ENCODE measurements at places on chromosomes 4 and X.
A peak's percentile ranks its signal among the peaks of the same experiment; 100 is the strongest.

DNA sequence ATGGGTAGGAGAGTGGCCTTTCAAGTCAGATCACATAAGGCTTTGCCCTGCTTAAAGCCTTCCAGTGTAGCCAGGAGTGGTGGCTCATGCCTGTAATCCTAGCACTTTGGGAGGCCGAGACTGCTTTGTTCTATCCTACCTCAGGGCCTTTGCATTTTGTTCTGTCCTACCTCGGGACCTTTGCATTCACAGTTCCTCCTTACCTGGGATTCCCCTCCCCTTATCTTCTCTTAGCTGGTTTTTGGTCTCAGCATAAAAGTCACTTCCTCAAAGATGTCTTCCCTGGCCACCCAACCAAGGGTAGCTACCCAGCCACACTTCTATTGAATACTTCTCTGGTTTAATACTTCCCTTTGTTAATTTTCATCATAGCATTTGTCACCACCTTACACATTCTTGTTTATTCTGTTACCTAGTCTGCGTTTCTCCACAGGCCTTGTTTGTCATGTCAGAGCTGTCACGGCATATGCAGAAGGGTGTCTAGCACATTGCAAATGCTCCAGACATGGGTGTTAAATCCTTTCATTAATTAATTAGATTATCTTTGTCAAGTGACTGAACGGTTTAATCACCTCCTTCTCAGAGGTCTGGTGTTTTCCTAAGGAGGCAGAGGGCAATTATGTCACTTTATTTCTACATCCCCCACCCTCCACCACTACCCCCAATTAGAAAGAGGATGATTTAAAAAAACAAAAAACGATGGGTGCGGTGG, 11.3 kb upstream of the SETD7 start:
- no peak for DNase-seq

DNA sequence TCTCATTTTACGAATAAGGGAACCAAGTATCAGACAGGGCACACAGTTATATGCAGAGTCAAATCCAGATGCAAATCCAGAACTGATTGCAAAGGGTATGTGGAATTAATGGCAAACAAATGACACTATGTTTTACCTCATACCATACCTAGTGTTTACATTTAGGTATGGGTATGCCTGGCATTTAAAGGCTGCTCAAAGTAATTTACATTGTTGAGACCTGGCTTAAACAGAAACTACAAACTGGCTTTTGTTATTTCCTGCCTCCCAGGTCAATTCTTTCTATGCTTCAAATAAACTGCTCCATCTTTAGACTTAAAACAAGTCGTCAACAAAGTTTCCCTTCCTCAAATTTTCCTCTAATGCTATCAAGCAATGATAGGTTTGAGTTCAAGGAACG, 33.7 kb downstream of the ANKRD17 start:
- peak; percentile 10 for DNase-seq

DNA sequence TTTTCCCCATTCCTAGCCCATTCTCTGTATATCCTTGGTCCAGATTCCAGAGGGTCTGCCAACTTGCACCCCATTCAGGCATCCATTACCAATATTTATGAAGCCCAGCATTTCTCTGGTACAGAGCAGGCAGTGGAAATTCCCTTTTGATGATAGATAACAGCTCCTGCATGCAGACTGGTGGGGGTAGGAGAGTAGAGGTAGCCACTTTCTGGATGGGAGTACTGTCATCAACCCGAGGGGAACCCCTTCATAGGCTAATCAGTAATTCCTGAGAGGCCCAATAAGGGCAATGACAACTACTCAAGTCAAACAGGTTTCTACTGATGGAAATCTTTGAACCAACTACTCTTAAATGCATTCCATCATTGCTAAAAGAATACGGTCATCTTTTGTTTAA, 63.7 kb downstream of the COL25A1 start:
- no peak for DNase-seq

- DNase-seq, result no peak
Measured at GRCh38 chr4:153929675-153930074, 140.8 kb upstream of the SFRP2 start.

DNA sequence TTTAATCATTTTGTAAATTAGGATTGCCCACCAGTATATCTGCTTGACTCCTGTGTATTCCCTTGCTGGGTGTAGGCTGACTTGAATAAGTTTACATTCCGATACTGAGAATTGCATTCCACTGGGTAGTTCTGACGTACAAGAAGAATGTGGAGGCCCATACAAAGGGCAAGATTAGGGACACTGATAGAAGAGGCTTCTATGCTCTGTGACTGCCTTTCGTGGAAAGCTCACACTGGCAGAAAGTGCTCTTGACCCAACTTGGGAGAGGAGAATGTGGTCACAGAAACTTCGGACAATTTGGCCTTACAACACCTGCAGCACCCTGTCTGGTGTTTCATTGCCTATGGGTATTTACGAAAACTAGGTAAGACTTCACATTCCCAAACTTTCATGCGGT, 126.3 kb downstream of the RAPGEF2 start:
- no peak for DNase-seq

DNA sequence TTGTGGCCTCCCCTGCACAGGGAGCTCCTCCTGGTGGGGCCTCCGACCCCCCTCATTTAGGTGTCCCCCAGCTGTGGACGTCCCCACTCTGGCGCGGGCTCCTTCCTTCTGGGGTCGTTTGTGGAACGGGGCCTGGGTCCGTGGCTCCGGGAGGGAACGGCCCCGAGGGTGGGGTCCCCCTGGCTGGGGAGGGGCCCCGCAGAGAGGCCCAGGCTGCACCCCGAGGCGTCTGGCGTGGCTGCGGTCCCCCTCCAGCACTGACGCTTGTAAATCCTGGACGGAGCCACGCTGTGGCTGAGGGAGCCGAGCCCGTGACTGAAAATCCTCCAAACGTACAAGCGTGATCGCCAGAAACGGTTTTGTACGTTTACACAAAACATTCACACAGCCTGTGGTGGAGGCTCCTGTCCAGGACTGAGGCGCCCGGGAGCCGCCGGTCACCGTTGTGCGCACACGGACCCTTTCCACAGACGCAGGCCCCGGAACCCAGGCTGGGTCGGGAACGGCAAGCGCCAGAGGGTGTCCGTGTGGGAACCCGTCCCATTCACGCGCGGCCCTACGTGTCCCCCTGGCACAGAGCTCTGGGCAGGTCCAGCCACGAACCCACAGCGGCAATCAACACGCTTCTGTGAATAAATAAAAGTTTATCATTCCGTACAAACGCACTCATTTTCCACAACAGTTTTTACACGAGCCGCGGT, 15.2 kb upstream of the GTPBP6 start:
- no peak for DNase-seq

- no peak for DNase-seq
Measured at GRCh38 chrX:34810364-34810763, 132.2 kb upstream of the FAM47B start.

DNA sequence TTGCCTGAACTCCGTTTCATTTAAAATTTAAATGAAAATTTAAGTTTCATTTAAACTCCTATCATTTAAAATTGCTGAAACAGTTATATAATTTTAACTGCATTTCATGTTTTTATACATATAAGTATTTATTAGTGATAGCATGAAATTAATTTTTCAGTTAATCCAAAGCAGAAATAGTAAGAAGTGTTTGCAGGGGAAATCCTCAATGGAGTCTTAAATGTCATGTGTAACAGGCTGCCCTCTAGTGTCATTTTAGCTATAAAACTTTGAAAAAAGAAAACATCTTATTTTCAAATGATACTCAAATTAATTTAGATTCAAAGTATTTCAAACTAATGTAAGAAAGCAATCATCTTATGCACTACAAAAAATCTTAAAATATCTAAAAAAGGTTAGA, 27.2 kb downstream of the TAPT1 start:
- peak; percentile 19 for DNase-seq

GRCh38 chrX:18995221-18995620, 11.3 kb upstream of the PHKA2 start:
- no peak for DNase-seq

GRCh38 chr4:130064471-130064870, 968.5 kb downstream of the C4orf33 start:
- DNase-seq, result no peak

- DNase-seq, result no peak
Measured at GRCh38 chr4:24140892-24141291, 251.0 kb upstream of the PPARGC1A start.

- DNase-seq, result peak; percentile 35
Measured at GRCh38 chrX:13502590-13502989, 66.8 kb upstream of the EGFL6 start.

GRCh38 chr4:86908251-86908657, 16.0 kb upstream of the C4orf36 start:
- DNase-seq, result no peak

DNA sequence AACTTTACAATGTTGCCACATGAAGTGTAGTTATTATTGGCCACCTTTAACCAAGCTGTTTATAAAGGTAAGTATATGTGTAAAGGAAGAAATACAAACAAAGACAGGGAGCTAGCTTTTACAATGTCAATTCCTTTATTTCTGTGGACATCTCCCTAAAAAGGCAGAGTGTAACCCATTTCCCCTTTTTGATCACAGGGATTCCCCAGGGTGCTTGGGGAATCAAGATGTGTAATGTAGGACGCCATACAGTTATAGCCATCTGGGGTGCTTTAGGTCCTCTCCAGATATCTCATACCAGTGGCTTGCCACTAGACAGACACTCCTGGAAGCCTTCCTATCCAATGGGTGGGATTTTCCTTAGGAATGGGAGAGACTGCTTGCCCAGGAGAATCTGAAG, 4.2 kb upstream of the CUL4B start:
- no peak for DNase-seq

GRCh38 chr4:182126603-182127002, 116.6 kb upstream of the TENM3 start:
- DNase-seq, result no peak

DNA sequence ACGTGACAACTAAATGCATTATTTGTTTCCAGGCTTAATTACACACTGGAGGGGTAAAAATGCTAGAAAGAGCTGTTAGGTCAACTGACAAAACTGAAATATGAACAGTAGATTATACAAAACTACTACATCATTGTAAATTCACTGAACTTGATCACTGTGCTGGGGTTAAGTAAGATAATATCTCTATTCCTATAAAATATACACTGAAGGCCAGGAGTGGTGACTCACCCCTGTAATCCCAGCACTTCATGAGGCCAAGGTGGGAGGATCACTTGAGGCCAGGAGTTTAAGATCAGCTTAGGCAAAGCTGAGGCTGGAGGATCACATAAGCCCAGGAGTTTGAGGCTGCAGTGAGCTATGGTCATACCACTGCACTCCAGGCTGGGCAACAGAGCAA, 31.8 kb upstream of the NKX6-1 start:
- no peak for DNase-seq

DNA sequence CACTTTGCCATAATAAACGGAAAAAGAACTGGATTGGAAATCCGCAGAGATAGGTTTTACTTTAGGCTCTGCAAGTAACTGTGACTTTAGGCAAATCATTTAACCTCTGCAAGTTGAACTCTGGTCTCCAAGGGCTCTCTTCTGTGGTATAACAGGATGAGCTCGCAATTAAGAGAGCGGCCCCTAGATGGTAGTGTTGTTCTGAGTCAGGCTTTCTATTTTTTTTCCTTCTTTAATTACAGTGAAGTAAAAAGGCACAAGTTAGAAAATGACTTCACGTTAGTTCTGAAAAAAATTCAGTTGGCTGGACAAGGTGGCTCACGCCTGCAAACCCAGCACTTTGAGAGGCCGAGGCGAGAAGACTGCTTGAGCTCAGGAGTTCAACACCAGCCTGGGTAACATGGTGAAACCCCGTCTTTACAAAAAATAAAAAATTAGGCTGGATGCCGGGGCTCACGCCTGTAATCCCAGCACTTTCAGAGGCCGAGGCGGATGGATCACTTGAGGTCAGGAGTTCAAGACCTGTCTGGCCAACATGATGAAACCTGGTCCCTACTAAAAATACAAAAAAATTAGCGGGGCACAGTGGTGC, 18.0 kb downstream of the RPS3A start:
- DNase-seq, result peak; percentile 77

GRCh38 chr4:90318193-90318592, 191.0 kb downstream of the CCSER1 start:
- DNase-seq, result no peak

DNA sequence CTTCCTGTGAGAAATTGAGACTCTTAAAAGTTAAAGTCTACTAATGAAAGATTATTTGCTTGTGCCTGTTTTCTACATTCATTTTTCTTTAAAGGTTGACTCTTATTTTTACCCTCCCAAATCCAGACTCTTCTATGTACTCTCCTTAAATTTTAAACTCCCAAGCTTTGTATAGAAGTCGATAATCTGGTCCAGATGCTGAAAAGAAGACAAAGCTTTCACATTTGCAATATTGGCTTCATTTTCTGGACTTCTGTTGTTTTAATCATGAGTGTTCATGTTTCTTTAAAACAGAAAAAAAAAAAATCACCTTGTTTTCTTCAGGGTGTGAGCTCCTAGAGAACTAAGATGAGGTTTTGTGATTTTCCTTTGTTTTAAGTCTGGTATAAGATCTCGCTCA, 53.2 kb upstream of the TBC1D14 start:
- no peak for DNase-seq

GRCh38 chrX:140712413-140713173, 3.0 kb downstream of the LINC00632 start:
- peak; percentile 33 for DNase-seq

GRCh38 chrX:37871626-37872302, 24.4 kb upstream of the DYNLT3 start:
- no peak for DNase-seq

DNA sequence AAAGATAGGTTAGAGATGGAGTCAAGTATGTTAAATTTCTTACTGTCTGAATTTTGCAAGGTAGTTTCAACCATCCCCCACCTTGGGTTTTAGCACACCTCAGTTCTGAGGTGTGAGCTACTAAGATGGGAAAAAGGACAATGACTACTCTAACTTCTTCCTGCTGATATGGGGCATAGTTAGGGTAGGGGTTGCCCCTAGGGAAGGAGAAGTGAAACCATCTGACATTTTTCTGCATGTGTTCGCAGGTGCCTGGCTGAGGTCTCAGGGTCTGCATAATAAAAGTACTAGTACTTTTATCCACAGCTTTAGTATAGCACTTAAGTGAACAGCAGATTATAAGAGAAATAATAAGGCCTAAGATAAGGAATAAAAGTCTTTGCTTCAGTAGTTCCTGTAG, 129.5 kb upstream of the CYSLTR1 start:
- peak; percentile 0 for DNase-seq

DNA sequence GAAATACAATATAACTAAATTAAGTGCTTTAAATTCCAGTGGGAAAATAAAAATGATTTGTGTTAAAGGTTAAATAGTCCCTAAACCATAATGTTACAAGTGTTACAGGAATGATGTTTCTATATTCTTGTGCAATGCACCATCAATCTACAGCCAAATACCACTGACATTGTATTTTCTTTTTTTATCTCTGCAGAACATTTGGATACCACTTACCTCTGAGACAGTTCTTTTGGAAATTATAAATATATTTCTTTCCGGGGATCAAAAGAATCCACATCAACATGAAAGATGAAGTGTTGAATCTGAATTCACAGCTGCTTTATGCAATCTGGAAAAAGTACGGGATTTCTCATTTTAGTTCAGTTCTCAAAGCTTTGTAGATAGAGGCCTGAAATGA, 518.3 kb upstream of the AGA start:
- no peak for DNase-seq

DNA sequence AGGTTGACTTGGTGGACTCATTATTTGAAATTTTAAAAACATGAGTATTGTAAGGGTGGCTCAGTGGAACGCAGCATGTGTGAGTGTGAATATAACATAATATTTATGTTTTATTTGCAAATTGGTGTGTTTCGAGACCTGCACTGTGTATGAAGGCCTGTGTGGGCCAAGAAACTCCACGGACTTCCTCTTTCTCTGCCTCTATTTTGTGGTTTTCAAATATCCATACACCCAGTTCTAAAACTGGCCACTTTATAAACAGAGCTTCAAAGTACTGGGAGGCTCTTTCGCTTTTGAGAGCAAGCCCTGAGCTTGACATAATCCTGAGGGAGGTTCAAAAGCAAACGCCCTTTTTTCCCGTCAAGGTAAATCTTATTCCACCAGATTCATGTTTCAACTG, 187.7 kb downstream of the GPAT3 start:
- DNase-seq, result no peak

Measured in GM12865 (cell line).